ENCODE measurements at places on chromosomes 5 and 9. TPM values are rescaled to one million over a fixed set of nuclear protein-coding genes. Genes with fewer than 3 reads are reported as not detected.

Gene TLX3
- not detected for total RNA-seq

Gene PCDHA3
- total RNA-seq = 0.18 TPM

Gene SYK
- total RNA-seq = 0.07 TPM

Gene AQP7
- not detected for total RNA-seq

Gene GLRA1
- not detected for total RNA-seq

Gene RGS3
- total RNA-seq = 424 TPM

Gene RASA1
- 37.7 TPM for total RNA-seq

Gene ZNF462
- 8.5 TPM for total RNA-seq

Gene ADAMTS19
- not detected for total RNA-seq

Gene DAPK1
- 66.5 TPM for total RNA-seq
